ENCODE measurements at places on chromosomes 2 and 18. TPM values are rescaled to one million over a fixed set of nuclear protein-coding genes. Genes with fewer than 3 reads are reported as not detected.
A peak's percentile ranks its signal among the peaks of the same experiment; 100 is the strongest.

GRCh38 chr2:97739893-97740245, 26.5 kb downstream of the ZAP70 start:
- no peaks in the 10 kb centered on the region for H3K4me1 ChIP-seq
- H3K36me3 ChIP-seq: no peaks in the 10 kb centered on the region
- H3K4me3 ChIP-seq: no peak overlapping the region
- no peak for DNase-seq
- no peak overlapping the region for H3K27ac ChIP-seq

The CXCR1 gene
- not detected for total RNA-seq

DNA sequence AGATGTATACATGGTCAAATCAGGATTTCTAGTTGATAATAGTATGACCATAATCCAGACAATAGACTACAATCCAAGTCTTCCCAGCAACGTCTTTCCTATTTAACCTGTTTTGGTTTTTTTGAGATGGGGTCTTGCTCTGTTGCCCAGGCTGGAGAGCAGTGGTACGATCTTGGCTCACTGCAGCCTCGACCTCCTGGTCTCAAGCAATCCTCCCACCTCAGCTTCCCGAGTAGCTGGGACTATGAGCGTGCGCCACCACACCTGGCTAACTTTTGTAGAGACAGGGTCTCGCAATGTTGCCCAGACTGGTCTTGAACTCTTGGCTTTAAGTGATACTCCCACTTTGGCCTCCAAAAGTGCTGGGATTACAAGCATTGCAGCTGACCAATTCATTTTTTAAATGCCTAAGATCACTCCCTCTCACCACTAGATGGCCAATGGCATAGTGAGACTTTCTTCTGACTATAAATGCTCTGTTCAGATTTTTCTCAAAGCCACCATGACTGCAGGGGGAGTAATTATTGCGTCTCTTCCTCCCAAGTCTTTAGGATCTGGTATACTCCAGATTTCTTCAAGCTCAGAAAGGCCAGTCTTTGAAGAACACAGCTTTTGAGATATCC, 47.6 kb downstream of the HNRNPLL start:
- no peaks in the 10 kb centered on the region for H3K4me1 ChIP-seq
- DNase-seq: no peak
- no peak overlapping the region for H3K4me3 ChIP-seq

DNA sequence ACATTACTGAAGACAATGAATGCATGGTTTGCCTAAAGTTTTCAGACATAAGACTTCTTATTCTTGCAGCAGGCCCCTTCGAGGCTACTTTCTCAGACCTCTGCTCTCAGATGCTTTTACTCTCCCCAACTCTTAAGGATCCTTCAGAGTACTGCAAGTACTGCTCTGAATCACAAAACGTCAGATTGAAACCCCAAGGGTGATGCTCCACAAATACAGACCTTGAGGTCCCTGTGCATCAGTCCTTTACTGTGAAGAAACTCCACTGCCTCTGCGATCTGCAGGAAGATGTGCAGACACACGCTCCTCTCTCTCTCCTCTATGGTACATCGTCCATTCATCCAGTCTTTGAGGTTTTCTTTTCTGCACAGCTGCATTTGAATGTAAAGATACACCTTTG, 52.8 kb downstream of the EIF2AK3 start:
- H3K36me3 ChIP-seq: no peaks in the 10 kb centered on the region
- H3K27me3 ChIP-seq: no peaks in the 10 kb centered on the region
- no peak overlapping the region for H3K27ac ChIP-seq
- DNase-seq: no peak
- no peaks in the 10 kb centered on the region for H3K4me1 ChIP-seq
- no peak overlapping the region for H3K4me3 ChIP-seq

GRCh38 chr2:66073172-66073571, 361.8 kb upstream of the MEIS1 start:
- H3K27me3 ChIP-seq: no peaks in the 10 kb centered on the region
- H3K4me1 ChIP-seq: no peaks in the 10 kb centered on the region
- no peak overlapping the region for H3K4me3 ChIP-seq
- no peaks in the 10 kb centered on the region for H3K36me3 ChIP-seq

- H3K36me3 ChIP-seq: no peaks in the 10 kb centered on the region
- no peaks in the 10 kb centered on the region for H3K27me3 ChIP-seq
- DNase-seq: no peak
- 0 out of 2 replicates have a peak overlapping the region, but pooled peaks have one; percentile 9 for H3K27ac ChIP-seq
- peak overlapping the region; percentile 53 for H3K4me3 ChIP-seq
- H3K4me1 ChIP-seq: peaks cover 18% of the 10 kb centered on the region
Measured at GRCh38 chr2:120348134-120348736, 2.3 kb downstream of the INHBB start.

DNA sequence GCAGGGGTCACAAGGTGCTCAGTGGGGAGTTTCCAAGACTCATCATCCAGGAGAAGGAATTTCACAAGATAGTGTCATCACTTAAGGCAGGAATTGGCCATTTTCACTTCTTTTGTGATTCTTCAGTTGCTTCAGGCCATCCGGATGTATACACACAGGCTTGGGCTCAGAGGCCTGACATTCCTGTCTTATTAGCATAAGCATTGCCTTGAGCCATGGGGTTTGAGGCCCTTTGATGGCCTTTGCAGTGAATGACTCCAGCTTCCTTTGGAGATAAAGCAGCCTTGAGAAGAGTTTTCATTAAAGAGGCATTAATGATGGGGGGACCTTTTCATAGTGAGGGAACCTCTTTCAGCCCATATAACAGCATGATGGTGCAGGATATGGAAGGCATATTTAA, 366.0 kb upstream of the CNTNAP5 start:
- no peak for DNase-seq
- H3K36me3 ChIP-seq: no peaks in the 10 kb centered on the region
- no peak overlapping the region for H3K27ac ChIP-seq
- no peaks in the 10 kb centered on the region for H3K27me3 ChIP-seq

DNA sequence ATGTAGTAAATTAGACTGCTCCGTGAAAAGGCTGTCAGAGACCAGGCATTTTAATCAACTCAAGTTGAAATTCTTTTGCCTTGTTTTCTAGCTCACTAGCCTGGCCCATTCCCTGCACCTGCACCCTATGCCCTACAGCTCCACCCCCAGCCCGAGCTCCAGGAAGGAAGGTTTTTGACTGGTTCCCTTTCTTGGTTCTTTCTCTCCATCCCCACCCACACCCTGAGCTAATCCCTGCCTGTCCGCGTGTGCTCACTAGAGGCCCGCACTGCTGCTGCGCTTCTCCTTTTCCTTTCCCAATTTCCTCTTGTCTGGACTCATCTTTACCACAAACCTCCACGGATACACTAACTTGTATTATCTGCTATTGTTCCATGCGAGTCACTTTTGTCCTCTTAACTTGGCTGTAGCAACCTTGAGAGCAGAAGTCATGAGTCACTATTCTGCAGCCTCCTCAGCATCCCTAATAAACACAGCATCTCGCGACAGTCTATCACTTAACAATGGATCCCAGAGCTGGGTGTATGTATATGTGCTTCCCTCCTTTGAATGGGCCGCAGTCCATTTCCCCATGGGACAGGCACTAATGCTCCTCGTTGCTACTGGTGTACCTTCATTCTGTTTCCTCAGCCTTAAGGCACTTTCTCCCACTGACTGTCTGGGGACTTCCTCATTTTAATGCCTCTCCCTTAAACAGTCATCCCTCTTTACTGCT, 36.5 kb downstream of the COLEC12 start:
- no peak for DNase-seq
- no peaks in the 10 kb centered on the region for H3K27me3 ChIP-seq
- H3K4me1 ChIP-seq: no peaks in the 10 kb centered on the region
- no peak overlapping the region for H3K27ac ChIP-seq
- H3K4me3 ChIP-seq: no peak overlapping the region

DNA sequence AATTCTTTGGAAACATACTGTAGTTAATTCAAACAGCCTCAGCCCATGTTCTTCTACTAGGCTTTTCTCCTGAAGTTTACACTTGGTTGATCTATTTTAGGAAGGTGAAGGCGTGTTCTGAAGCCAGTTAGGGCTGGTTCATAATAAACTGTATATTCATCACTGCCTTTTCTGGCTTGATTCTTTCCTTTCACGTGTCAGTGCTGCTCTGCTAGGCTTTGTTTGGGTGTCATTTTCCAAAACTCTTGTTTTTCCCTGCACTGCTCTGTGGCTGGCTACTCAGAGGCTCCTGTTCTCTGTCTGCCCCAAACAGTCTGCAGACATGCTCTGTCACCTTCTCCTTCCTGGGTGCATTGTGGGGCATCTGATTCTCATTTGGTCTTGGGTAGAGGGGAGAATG, 136.1 kb downstream of the PARD3B start:
- H3K27ac ChIP-seq: no peak overlapping the region
- DNase-seq: no peak
- no peaks in the 10 kb centered on the region for H3K4me1 ChIP-seq

- no peaks in the 10 kb centered on the region for H3K4me1 ChIP-seq
- DNase-seq: no peak
- H3K27me3 ChIP-seq: peaks cover 11% of the 10 kb centered on the region
- no peaks in the 10 kb centered on the region for H3K36me3 ChIP-seq
- no peak overlapping the region for H3K27ac ChIP-seq
Measured at GRCh38 chr18:13835202-13835601, 11.3 kb downstream of the MC5R start.

- DNase-seq: no peak
- H3K4me1 ChIP-seq: no peaks in the 10 kb centered on the region
- H3K27me3 ChIP-seq: no peaks in the 10 kb centered on the region
- H3K4me3 ChIP-seq: no peak overlapping the region
- no peaks in the 10 kb centered on the region for H3K36me3 ChIP-seq
- no peak overlapping the region for H3K27ac ChIP-seq
Measured at GRCh38 chr2:68828887-68829708, 42.1 kb downstream of the BMP10 start.

DNA sequence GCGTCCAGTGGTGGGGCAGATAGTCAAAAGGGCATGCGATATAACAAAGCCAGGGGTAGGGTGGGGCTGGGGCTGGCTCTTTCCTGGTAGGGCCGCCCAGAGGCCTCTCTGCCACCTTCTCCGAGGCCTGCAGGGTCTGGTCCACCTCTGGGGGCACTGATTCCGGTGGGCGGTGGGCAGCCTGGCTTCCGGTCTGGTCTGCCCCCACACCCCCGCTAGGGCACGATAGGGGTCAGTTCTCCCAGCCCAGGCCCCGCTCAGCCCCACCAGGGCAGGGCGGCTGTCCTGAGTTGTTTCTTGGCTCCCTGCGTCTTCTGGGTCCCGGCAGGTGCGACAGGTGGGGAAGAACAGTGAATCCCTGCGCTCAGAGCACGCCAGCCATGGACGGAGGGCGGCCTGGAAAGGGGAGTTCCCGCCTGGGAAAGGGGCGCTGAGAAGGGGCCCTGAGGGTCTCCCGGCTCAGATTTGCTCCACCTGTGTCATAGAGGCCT, 707 bp upstream of the ERFE start:
- no peak overlapping the region for H3K27ac ChIP-seq
- DNase-seq: no peak
- peaks cover 7% of the 10 kb centered on the region for H3K4me1 ChIP-seq
- no peak overlapping the region for H3K4me3 ChIP-seq
- H3K27me3 ChIP-seq: no peaks in the 10 kb centered on the region
- H3K36me3 ChIP-seq: no peaks in the 10 kb centered on the region

DNA sequence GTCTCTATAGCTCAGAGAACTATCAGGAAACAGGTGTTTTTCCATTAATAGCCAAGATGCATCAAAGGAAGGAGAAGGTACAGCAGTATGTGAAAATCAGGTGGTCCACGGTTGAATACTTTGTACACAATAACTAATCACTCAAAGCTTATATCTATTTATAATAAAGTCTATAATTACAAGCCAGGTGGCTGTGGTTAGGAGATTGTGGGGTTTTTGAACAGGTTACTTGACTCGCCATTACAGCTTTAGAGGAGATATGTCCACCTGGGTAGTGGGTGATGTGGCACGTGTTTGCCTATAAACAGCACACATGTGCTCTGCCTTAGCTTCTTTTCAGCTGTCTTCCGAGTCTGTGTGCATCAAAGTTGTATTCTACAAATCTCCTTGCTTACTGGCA, 892.2 kb upstream of the ZEB2 start:
- DNase-seq: no peak
- H3K4me3 ChIP-seq: no peak overlapping the region
- no peaks in the 10 kb centered on the region for H3K4me1 ChIP-seq
- no peaks in the 10 kb centered on the region for H3K27me3 ChIP-seq
- H3K27ac ChIP-seq: no peak overlapping the region

- H3K4me1 ChIP-seq: peaks cover 67% of the 10 kb centered on the region
- H3K27me3 ChIP-seq: no peaks in the 10 kb centered on the region
- DNase-seq: no peak
- H3K36me3 ChIP-seq: no peaks in the 10 kb centered on the region
- no peak overlapping the region for H3K4me3 ChIP-seq
Measured at GRCh38 chr2:127410871-127411652, 7.2 kb upstream of the PROC start.

The TMEM182 gene
- 6.2 TPM for total RNA-seq

- H3K4me1 ChIP-seq: no peaks in the 10 kb centered on the region
- DNase-seq: no peak
- no peak overlapping the region for H3K27ac ChIP-seq
- H3K36me3 ChIP-seq: no peaks in the 10 kb centered on the region
Measured at GRCh38 chr2:175579646-175580045, 398.1 kb upstream of the ATP5MC3 start.

The SP5 gene
- 0.64 TPM for total RNA-seq

- H3K27ac ChIP-seq: no peak overlapping the region
- H3K27me3 ChIP-seq: peaks cover 2% of the 10 kb centered on the region
- no peaks in the 10 kb centered on the region for H3K36me3 ChIP-seq
- H3K4me3 ChIP-seq: no peak overlapping the region
- no peak for DNase-seq
Measured at GRCh38 chr18:59514203-59514602, 155.1 kb upstream of the LMAN1 start.

DNA sequence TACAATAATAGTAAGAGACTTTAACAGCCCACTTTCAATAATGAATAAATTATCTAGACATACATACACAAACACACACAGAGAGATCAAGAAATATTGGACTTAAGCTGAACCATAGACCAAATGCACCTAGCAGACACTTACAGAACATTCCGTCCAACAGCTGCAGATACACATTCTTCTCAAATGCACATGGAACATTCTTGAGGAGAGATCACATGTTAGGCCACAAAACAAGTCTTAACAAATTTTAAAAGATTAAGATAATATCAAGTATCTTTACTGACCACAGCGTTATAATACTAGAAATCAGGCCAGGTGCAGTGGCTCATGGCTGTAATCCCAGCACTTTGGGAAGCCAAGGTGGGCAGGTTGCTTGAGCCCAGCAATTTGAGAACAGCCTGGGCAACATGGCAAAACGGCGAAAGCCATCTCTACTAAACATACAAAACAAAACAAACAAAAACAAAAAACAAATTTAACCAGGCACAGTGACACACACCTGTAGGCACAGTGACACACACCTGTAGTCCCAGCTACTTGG, 7.4 kb downstream of the CERKL start:
- no peaks in the 10 kb centered on the region for H3K36me3 ChIP-seq
- no peak for DNase-seq
- H3K4me3 ChIP-seq: no peak overlapping the region
- H3K27ac ChIP-seq: no peak overlapping the region
- no peaks in the 10 kb centered on the region for H3K4me1 ChIP-seq
- no peaks in the 10 kb centered on the region for H3K27me3 ChIP-seq

- DNase-seq: no peak
- no peaks in the 10 kb centered on the region for H3K36me3 ChIP-seq
- peaks cover 12% of the 10 kb centered on the region for H3K27me3 ChIP-seq
- H3K27ac ChIP-seq: no peak overlapping the region
- H3K4me3 ChIP-seq: no peak overlapping the region
Measured at GRCh38 chr2:3730646-3731045, 27.3 kb downstream of the DCDC2C start.
